Stimulated activated CD8-positive, alpha-beta memory T cell treated with anti-CD3 and anti-CD28 coated beads, Interleukin-4, amount 100 ng/mL, for 1 hour (primary cell): ENCODE measurements at places on chromosomes 4 and X.

DNA sequence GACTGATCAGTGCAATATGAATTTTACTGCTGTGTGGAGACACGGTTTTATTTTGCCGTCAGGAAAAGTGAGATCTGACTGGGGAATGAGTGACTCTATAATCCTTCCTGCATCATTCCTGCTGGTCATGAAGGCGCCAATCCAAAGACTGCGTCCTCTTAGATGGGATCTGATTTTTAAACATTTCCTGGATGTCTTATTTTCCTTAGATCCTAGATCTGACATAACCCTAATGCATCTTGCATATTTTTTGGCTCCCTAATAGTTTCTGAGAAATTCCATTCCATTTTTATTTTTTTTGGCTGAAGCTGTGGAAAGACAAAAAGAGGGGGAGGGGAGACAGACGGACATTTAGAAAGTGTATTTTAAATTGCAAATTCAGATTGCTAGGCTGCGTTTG, 454.9 kb upstream of the FAT1 start:
- no peak for DNase-seq

GRCh38 chr4:41865981-41866798, 69.0 kb upstream of the TMEM33 start:
- DNase-seq, result no peak

DNA sequence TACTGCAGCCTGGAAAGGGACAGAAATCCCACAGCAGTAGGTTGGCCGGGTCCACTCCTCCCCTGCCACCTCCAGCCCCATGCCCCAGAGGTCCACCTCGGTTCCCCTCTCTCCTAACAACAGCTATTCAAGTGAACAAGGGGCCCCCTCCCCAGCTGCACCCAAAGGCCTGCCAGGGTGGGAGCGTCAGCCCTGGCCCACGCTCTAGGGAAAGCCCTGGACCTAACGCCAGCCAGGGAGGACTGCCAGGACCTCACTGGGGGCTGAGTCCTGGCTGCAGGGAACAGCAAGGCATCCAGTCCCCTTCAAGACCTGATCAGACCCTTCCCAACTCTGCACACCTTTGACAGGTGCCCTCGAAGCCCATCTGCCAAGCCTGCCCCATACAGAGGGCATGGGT, 13.2 kb downstream of the SLC6A8 start:
- DNase-seq, result no peak

DNA sequence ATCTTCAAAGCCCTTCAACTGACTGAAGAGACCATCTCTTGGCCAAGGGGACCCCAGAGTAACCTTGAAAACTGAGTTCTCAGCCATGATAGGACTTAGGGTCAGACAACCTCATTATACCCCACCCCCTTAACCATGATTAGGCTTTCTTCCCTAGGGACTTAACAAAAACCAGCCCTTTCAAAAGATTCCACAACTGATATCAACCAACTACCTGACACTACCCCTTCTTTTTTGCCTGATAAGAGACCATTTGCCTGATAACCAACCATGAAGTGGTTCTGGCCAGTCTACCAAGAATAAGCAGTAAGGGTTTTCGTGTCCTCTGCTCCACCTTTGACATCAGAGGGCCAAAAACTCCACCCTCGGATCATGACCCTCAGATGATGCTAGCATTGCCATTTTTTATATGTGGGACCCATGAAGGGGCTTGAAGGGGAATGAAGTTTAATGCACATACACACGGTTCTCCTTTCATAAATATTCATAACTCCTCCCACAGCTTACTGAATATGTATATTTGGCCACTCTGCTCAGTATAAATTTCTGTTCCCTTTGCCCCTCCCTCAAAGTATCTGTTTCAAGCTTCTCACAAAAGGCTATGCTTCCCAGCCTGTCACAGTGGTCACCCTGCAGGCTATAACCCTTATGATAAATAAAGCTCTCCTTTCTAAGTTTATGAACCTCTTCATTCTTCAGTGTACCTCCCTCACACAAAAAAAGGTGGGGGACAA, 12.3 kb downstream of the TBCK start:
- no peak for DNase-seq

DNA sequence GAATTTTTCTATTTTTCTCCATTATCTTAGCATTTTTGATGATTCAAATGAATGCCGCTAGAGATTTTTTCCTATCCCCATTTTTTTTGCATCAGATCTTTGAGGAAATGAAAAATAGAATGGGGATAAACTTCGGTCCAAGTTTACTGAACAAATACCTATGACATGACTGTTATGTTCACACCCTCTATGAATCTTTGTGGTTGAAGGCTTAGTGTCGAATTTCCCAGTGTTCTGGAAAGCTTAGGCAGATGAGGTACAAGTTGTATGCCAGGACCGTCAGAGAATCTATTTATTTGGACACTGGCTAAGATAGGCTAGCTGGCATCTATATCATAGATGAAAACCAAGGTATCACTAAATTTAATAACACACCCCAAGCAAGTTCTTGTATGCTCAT, 123.4 kb downstream of the SPCS3 start:
- no peak for DNase-seq

GRCh38 chr4:8871417-8872401, at the start of gene HMX1:
HMX1 (minus strand) TSS chr4:8871839; CDS start chr4:8871614, 225 bp downstream.
- no peak for DNase-seq
